ENCODE measurements at places on chromosomes 13 and 19.

DNA sequence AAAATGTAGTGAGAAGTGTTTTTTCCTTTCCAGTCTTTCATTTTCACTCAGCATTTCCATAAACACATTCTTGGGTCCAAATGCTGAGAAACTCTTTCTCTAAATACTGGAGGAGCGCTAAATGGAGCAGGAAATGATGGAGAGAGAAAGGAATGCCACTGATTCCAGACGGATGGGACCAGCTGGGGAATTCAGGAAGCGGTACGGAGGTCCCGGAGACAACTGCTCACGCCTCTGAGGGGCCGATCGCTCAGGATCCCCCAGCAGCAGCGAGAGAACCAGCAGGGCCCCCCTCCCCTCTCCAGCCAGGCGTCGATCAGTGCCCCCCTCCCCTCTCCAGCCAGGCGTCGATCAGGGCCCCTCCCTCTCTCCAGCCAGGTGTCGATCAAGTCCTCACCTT, 13.2 kb downstream of the RASA3 start:
- DNase-seq, result no peak

DNA sequence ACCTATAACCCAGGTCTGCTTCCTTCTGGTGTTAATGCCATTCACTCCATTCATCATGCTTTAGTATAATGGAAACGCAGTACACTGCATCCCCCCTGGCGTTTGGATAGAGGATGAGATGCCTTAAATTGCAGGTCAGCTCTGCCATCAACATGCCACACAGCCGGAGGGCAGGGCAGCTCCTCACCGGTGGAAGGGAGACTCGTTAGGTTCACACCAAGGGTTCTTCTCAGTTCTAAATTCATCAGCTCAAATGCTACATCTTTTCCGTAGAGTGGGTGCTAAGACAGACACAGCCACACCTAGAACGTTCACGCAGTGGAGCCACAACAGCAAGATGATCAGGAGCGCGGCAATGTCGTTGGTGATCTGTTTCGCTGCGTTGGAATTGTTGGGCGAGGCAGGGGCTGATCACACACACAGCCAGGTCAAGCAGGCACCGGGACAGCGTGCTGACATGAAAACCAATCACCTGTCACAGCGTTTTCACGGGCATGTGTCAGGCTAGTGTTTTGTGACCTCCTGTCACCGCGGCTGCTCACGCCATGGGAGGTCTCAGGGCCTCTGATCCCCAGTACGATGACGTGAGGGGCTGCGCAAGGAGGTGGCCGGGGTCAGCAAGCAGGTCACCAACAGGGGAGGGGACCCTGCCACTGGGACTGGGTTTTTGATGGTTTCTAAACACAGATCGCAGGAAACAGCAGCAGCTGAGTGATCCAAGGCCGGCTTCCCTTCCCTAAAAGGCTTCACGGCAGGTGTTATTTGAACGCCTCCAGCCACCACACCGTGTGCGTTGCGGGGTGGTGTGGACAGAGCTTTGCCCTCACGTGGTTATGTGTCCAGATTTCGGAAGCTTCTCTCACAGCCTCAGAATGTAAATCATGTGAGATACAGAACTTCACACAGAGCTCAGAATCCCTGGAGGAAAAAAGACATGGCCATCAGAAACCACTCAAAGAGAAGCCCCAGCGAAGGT, 94.3 kb upstream of the IRS2 start:
- no peak for DNase-seq

DNA sequence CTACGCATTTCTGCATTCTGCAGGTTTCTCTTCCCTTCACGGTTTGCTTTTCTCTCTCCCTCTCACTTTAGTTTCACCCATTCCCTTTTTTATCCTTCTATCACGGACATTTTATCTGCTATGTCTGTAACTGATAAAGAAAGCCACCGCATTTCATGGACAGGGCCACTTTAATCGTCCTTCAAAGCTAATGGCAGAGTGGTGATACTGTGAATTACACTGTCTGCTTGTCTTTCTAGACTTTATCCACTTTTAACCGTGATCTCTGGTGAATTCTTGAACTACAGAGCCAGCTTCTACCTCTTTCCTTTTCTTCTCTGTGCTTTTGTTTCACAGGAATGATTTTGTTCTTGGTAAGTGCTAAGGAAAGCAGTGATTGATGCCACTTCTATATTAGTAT, 760.4 kb downstream of the PCDH9 start:
- no peak for DNase-seq

- DNase-seq, result no peak
Measured at GRCh38 chr13:113129480-113129879, 6.9 kb downstream of the F10 start.

GRCh38 chr19:18784786-18785120, 6.4 kb downstream of the COMP start:
- DNase-seq, result no peak

DNA sequence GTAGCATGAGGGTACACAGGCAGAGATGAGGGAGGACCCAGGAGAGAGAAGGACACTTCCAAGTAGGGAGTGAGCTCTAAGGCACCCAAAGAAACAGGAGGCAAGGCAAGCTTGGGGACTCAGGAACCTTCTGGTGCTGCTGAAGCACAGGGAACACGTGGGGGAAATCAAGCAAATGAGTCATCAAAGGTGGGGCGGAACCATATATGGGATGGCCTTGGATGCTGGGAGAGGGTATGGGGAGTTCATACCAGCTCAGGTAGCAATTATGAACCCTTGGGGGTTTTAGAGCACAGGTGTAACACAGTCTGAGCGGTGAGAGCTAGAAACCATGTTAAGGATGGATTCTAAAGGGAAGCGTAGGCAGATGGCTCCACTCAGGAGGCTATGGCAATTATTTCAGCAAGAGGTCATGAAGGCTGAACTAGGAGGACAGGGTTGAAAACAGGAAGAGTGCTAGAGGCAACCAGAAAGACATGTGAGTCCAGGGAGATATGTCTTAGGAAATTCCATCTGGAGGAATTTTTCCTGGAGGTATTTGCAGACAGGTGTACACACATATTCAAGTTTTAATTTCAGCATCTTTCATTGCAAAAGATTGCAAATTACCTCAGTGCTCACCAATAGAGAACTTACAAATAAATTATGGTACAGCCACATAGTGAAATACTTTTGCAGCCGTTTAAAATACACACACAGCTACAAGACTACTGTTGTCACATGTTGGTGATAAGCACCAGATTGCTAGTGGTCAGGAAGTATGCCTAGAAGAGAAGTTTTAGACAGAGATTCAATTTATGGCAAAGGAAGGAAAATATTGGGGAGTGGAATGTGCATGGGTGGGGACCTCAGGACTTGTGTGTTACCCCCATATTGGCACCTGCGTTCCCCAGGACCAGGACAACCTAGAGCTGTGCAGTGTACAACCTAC, 77.0 kb downstream of the STARD13 start:
- no peak for DNase-seq

GRCh38 chr13:47679401-47679800, 321.7 kb downstream of the SUCLA2 start:
- no peak for DNase-seq

DNA sequence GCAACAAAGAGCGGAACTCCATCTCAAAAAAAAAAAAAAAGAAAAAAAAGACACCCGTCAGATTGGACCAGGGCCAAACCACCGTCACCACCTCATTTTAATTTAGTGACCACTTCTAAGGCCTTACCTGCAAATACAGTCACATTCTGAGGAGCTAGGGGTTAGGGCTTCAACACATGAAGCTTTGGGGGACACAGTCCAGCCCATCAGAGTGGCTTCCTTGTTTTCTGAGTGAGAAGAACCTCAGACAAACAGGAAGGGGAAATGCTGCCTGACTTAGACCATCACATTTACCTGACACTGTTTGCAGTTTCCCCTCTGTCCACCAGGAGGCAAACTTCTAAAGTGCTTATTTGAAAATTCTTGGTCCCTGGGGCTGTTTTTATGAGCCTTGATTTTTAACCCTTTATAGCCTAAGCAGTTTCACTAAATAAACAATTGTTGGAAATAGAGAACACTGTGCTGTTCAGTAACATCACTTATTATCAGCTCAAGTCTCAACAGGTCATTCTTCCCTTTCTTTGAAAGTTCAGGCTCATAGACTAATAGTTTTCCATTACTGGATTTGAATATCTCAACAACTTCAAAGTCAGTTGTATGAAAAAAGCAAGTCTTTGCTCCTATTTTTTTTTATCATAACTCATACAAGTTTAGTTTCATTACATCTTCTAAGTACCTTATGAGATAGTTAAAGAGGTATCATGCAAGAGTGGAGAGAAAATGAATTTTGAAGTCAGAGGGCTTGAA, 74.9 kb upstream of the WASF3 start:
- peak; percentile 72 for DNase-seq

- DNase-seq, result no peak
Measured at GRCh38 chr13:94400874-94401273, 78.6 kb downstream of the DCT start.

DNA sequence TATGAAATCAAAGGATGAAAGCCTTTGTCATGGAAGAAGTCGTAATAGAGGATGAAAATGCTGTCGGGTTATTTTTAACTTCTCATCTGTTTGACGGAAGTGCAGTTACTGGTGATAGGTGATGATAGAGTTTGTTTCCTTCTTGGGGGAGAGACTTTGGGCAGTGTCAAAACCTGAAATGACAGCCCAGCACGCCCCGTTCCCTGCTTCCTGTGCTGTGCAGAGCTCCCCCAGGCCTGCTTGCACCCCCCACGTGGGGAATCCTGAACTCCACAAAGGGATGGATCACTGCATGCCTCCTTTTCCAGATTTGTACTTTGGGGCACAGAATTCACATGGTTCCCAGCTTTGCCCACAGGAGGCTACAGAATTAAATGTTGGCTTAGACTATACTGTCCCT, 102.7 kb downstream of the ATP11A start:
- no peak for DNase-seq

DNA sequence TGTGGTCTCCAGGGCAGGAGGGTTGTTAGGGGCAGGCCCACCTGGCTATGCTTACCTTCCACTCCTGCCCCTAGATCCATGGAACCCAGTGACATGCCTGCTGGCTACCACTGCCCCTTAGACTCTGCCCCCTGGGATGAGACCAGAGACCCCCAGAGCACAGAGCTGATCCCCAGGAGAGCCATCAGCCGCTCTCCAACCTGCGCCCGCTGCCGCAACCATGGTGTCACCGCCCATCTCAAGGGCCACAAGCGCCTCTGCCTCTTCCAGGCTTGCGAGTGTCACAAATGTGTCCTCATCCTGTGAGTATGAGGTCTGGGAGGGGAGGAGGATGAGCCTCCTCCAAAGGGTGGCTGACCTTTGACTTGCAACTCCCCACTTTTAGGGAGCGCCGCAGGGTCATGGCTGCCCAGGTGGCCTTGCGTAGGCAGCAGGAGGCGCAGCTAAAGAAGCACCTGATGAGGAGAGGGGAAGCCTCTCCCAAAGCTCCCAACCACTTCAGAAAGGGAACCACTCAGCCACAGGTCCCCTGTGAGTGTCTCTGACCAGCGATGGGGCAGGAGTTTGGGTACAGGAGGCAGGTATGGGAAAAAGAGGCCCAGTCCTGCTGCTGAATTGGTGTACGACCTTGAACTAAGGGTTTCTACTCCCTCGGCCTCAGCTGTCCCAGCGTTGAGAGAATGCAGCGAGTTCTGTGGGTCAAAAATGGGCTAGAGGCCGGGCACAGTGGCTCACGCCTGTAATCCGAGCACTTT, 2.7 kb downstream of the DMRTC2 start:
- no peak for DNase-seq

Measured in erythroblast (primary cell).